Ovary (tissue), 10 donors: ENCODE measurements at places on chromosomes 12 and 14. TPM values are rescaled to one million over a fixed set of nuclear protein-coding genes. Genes with fewer than 3 reads are reported as not detected.

GRCh38 chr14:94385553-94386057 is 2.8 kb downstream of the SERPINA1 start:
- DNase-seq: no peak

- DNase-seq: no peak
Observed at GRCh38 chr12:119274636-119275065, 59.9 kb upstream of the CCDC60 start.

The PRKD1 gene
- 18.8 TPM for polyA plus RNA-seq

- DNase-seq: no peak
Observed at GRCh38 chr12:42504049-42504448, 85.5 kb downstream of the PRICKLE1 start.

DNA sequence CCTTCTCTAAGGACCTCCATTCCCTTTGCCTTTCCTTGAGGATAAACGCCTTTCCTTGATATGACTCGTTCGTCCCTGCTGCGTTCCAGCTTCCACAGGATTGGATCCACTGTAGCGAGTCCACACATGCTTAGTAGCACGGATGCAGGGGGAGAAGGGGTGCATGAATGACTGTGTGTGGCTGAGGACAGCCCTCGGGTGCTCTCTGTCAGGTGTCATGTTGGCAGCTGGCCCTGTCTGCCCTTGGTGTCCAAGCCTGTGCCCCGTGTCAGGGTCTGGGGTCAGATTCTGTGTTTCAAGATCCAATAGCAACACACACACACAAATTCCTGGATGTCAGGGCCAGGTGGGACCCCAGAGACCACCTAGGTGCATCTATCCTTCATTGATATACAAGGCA is 17.5 kb upstream of the KRT80 start:
- no peak for DNase-seq

The FRMD6 gene
- 15.3 TPM for polyA plus RNA-seq

GRCh38 chr14:69796797-69797500 is at the start of gene SLC10A1:
Gene SLC10A1 (minus strand): TSS chr14:69797241. CDS start chr14:69797155, 86 bp downstream.
- no peak for DNase-seq

The GPR137C gene
- 0.75 TPM for polyA plus RNA-seq

GRCh38 chr14:75646762-75647161 is 13.9 kb downstream of the ERG28 start:
- DNase-seq: no peak

The PLEKHH1 gene
- polyA plus RNA-seq: 2.0 TPM

The SOS2 gene
- polyA plus RNA-seq: 20.5 TPM

GRCh38 chr14:81187832-81188522 is 32.8 kb downstream of the GTF2A1 start:
- DNase-seq: no peak

DNA sequence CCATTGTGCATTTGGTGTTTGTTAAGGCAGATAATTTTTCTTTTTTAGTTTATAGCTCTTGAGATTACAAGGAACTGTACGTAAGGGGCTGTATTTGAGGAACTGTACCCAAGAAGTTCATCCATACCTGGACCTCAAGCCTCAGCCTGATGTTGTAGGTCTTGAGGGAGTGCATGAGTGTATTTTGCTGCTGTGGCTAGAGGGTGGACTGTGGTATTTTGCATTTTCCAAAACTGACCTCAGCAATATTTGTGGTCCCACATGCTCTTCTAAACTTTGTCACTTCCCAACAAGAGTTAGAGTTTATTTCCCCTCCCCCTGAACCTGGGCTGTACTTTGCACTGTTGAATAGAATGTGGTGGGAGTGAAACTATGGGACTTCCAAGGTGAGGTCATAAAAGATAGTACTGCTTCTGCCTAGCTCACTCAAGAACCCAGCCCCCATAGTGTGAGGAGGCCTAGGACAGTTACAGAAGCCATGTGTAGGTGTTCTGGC is 42.2 kb upstream of the FBXO33 start:
- DNase-seq: no peak

DNA sequence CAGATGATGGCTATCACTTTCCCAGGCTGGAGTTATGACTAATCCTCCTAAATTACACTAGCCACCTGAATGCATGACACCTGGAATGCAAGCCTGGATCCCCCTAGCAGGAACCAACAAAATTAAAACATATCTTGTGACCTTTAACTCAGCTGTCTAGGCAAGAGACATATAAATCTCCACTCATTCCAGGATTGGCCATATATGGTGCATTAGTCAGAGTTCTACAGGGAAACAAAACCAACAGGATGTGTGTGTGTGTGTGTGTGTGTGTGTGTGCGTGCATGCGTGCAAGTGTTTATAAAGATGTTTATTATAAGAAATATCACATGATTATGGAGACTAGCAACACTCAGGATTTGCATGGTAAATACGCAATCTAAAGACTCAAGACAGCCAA is 212.8 kb downstream of the KIF21A start:
- DNase-seq: no peak

- peak; percentile 69 for DNase-seq
Observed at GRCh38 chr12:46373301-46374296, 1.0 kb upstream of the SLC38A2 start.

DNA sequence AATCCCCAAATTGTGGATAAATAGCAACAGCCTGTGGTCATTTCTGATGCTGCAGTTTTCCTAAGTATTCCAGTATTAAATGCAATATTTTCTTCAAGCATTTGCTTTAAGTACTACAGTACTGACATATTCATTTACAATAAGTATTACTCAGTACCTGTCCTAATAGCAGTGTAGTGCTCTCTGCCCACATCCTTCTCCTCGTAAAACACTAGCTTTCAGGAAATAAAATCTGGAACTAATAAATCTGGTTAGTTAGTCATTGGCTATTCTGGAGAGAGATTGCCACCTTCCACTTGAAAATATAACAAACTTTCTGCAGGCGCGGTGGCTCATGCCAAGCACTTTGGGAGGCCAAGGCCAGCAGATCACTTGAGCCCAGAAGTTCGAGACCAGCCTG is 441.5 kb downstream of the PRKD1 start:
- no peak for DNase-seq

DNA sequence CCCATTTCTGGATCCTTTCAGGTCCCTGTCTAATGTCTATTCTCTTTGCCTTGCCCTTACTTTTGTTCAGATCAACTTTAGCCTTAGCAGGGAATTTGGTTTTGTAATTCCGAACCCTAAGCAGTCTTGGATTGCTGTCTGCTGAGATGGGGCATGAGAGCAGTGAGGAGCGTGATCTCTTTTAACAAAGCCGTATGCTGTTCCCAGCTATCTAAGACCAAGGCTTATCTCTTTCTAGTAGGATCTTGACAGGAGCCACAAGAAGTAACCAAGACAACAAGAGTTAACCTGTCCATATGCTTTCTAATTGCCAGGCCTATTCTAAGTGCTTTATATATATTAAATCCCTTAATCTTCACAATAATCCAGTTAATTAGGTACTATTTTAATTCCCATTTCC is 4.5 kb upstream of the DHRS7 start:
- no peak for DNase-seq

The CIT gene
- 1.9 TPM for polyA plus RNA-seq

- no peak for DNase-seq
Observed at GRCh38 chr14:29721586-29721985, 206.1 kb downstream of the PRKD1 start.

The DDN gene
- polyA plus RNA-seq: 0.28 TPM

The RNASE2 gene
- 2.9 TPM for polyA plus RNA-seq

DNA sequence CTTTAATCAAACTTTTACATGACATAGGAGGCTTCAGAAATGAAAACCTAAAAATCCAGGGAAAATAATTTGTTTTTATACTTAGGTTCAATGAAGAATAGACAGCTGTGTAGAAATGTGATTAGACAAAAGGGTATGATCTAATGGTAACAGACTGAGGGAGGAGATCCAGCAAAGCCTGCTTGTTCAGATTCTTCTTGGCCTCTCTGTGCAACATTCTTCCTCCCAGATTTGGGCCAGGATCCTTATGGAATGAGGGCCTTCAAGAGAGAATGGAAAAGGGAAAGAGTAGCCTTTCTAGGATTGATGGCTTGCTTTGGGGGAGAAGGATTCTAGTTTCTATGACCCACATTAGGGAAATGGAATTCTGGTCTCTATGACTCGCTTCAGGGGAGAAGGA is 94.5 kb upstream of the G2E3 start:
- no peak for DNase-seq

DNA sequence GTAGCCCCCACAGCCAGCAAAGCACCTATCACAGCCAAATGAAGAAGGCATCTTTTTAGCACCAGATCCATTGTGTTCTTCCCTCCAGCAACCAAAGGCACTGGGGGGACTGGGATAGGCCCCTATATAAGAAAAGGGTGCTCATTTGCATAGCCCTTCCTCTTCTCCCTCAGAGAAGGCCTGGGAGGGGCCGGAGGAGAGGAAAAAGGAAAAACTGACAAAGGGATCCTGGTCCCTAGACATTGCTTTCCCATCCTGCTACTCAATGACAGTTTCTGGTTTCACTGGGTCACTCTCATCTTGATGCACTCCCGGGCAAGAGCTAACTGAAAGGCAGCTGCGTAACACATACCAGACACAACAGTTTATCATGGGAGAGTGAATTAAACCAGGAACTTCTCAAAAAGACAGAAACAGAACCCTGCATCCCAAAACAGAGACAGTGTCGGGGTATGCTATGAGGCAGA is at the start of gene PMEL:
PMEL (minus strand) TSS at position 102 of the 467 bp plus-strand sequence; CDS start at position 71, 31 bp downstream.
- DNase-seq: no peak
